ENCODE measurements at places on chromosomes 1 and 21.

- H3K27me3 ChIP-seq: no peaks in the 10 kb centered on the region
- DNase-seq: no peak
- no peaks in the 10 kb centered on the region for H3K4me1 ChIP-seq
- H3K36me3 ChIP-seq: no peaks in the 10 kb centered on the region
Observed at GRCh38 chr1:198764748-198765147, 125.9 kb downstream of the PTPRC start.

- no peaks in the 10 kb centered on the region for H3K4me1 ChIP-seq
- peak; percentile 7 for DNase-seq
- H3K27me3 ChIP-seq: peaks cover 4% of the 10 kb centered on the region
- H3K4me3 ChIP-seq: no peak overlapping the region
Observed at GRCh38 chr1:2645143-2645542, 12.3 kb upstream of the MMEL1 start.

DNA sequence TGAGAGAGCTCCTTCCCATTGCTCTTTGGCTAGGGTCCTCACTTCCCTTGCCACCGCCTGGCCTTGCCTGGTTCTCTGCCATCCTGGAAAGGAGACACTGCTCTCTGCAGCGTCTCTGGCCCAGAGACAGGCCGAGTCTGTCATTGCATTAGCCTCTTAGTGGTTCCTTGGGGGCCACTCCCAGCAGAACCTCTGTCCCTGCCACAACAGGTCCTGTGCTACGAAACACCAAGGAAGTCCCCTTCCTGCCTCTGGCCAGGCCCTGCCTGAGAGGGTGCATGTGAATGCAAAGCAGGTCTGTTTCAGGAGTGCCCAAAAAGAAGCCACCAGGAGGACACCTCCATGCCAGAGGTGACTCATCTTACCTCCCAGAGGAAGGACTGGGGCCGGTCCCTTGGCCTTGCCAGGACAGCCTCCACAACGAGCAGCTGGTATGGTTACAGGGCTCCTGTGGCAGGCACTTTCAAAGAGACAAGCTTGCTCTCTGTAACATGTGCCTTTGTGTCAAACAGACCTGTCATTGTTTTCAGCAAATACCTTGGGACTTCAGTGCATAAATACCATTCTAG is 59.6 kb downstream of the VPS26C start:
- H3K4me1 ChIP-seq: peaks cover 9% of the 10 kb centered on the region
- no peak overlapping the region for H3K4me3 ChIP-seq
- no peak for DNase-seq
- H3K36me3 ChIP-seq: peaks cover 24% of the 10 kb centered on the region
- peaks cover 2% of the 10 kb centered on the region for H3K27me3 ChIP-seq

DNA sequence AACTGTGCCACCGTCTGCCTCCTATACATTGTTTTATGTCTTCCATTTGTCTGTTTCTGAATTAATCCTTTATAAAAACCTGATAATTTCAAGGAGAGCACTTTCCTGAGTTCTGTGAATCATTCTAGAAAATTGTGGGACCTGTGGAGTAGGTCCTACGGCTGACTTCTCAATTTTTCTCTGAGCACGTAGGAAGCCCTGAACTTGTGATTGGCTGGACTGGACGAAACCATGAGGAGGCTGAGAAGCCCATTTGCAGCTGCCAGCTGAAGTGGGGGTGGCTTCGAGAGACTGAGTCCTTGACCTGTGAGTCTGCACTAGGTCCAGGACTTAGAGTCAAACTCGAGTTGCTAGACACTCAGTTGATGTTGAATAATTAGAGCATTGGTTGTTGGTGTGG is 277.1 kb upstream of the NCAM2 start:
- DNase-seq: no peak
- no peak overlapping the region for H3K27ac ChIP-seq
- no peak overlapping the region for H3K4me3 ChIP-seq
- H3K27me3 ChIP-seq: no peaks in the 10 kb centered on the region
- H3K36me3 ChIP-seq: no peaks in the 10 kb centered on the region

DNA sequence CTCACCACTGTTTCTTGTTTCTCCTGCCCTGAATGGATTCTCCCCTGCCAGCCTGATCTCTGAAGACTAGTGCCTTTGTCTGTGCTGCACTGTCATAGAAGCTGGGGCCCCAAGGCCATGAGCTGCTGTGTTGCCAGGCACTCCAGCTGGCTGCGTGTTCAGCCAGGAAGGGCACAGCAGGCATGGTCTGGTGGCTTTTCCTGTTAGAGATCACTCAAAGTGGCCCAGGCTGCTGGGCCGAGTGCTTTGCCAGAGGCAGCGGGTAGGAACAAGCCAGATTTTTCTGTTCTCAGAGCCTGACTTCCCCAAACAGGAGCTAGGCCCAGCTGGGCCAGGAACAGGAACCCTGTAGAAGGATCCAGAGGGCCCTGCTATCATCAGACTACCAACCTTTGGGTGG is 5.2 kb downstream of the ADPRS start:
- no peak overlapping the region for H3K27ac ChIP-seq
- H3K4me1 ChIP-seq: peaks cover 12% of the 10 kb centered on the region
- H3K4me3 ChIP-seq: no peak overlapping the region
- peaks cover 7% of the 10 kb centered on the region for H3K27me3 ChIP-seq
- H3K36me3 ChIP-seq: no peaks in the 10 kb centered on the region

DNA sequence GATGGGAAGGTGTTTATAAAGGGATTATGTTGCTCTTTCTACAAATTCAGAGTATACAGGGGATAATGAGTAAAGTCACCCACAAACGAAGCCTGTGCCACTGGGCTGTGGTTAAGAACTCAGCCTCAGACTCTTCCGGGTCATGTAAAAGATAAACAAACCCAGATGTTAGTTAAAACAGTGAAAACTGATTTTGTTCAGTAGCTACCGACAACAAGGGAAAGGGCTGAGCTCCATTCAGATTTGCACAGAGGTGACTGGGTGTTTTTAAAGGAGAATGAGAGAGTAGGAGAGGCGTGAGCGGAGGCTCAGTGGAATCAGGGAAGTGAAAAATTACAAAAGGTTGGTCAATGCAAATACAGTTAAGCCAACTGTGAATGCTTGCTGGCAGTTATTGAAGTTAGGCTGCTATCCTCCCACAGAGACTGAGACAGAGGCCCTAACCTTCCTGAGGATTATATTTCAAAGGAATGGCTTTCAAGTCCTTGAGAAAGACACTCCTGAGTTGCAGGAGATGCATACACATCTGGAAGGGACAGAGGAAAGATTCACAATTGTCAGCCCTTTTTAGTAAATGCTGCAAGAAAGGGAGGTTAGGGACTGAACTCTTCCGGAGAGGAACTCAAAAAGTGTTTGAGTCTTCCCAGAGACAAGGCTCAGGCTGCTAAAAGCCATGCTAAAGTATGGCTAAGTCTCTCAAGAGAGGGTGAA is 29.9 kb upstream of the SAMD13 start:
- peaks cover 4% of the 10 kb centered on the region for H3K27me3 ChIP-seq
- no peak overlapping the region for H3K4me3 ChIP-seq
- no peaks in the 10 kb centered on the region for H3K4me1 ChIP-seq
- H3K36me3 ChIP-seq: no peaks in the 10 kb centered on the region

- peaks cover 5% of the 10 kb centered on the region for H3K4me1 ChIP-seq
- no peak overlapping the region for H3K4me3 ChIP-seq
- H3K27me3 ChIP-seq: peaks cover 1% of the 10 kb centered on the region
- H3K36me3 ChIP-seq: peaks cover 13% of the 10 kb centered on the region
Observed at GRCh38 chr1:245096311-245097066, 58.3 kb upstream of the KIF26B start.

GRCh38 chr1:31183927-31184554 is 55.6 kb downstream of the NKAIN1 start:
- no peak overlapping the region for H3K4me3 ChIP-seq
- H3K36me3 ChIP-seq: peaks cover 10% of the 10 kb centered on the region
- peaks cover 38% of the 10 kb centered on the region for H3K4me1 ChIP-seq

GRCh38 chr1:50332941-50333594 is 90.2 kb downstream of the DMRTA2 start:
- H3K27me3 ChIP-seq: peaks cover 6% of the 10 kb centered on the region
- H3K4me1 ChIP-seq: peaks cover 15% of the 10 kb centered on the region
- H3K27ac ChIP-seq: peak overlapping the region; percentile 16

- H3K4me3 ChIP-seq: no peak overlapping the region
- no peak for DNase-seq
- peaks cover 4% of the 10 kb centered on the region for H3K36me3 ChIP-seq
- peaks cover 15% of the 10 kb centered on the region for H3K4me1 ChIP-seq
- no peaks in the 10 kb centered on the region for H3K27me3 ChIP-seq
Observed at GRCh38 chr21:33655588-33656221, 13.4 kb downstream of the ITSN1 start.

DNA sequence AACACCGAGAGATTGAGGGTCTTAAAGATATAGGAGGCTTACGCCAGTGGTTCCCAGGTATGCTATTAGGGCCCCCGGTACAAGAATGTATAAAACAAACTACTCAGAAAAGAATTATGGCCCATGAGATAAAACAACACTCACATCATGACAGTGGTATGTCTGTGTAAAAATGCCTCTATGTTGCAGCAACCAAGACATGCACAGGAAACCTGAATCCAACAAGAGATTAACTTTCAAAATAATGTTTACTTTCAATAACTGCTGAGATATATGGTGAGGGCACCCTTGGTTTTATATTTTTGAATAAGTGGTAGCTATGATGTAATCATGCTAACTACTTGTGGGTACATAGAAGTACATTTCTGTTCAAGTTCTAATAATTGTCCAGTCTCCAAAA is 74.9 kb downstream of the PUM1 start:
- DNase-seq: no peak
- H3K27ac ChIP-seq: no peak overlapping the region
- H3K4me3 ChIP-seq: no peak overlapping the region
- no peaks in the 10 kb centered on the region for H3K36me3 ChIP-seq
- H3K4me1 ChIP-seq: peaks cover 32% of the 10 kb centered on the region
- no peaks in the 10 kb centered on the region for H3K27me3 ChIP-seq

DNA sequence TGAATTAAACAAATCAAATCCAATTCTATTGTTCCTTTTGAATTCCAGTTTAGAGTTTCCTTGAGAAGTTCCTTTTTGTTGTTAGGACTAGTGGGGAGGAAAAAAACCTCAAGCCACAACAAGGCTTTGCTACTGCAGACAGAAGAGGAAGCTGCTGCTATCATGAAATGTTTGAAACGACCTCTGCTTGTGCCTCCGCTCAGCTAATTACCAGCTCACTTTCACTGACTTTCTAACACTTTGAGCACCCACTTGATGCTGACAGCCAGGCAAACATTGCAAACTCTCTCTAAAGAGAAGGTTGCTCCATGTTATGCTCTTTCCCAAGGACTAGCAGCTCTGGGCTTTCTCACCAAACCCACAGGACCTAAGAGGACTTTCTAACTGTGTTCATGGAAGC is 203.9 kb upstream of the PROX1 start:
- no peaks in the 10 kb centered on the region for H3K27me3 ChIP-seq
- H3K4me3 ChIP-seq: no peak overlapping the region
- peaks cover 2% of the 10 kb centered on the region for H3K4me1 ChIP-seq
- DNase-seq: no peak
- no peaks in the 10 kb centered on the region for H3K36me3 ChIP-seq

GRCh38 chr21:35217504-35218060 is 168.5 kb upstream of the RUNX1 start:
- H3K4me3 ChIP-seq: no peak overlapping the region
- H3K36me3 ChIP-seq: no peaks in the 10 kb centered on the region
- H3K27ac ChIP-seq: no peak overlapping the region
- no peaks in the 10 kb centered on the region for H3K4me1 ChIP-seq
- no peaks in the 10 kb centered on the region for H3K27me3 ChIP-seq

GRCh38 chr21:15686506-15686905 is 43.3 kb upstream of the USP25 start:
- no peaks in the 10 kb centered on the region for H3K27me3 ChIP-seq
- H3K27ac ChIP-seq: no peak overlapping the region
- no peaks in the 10 kb centered on the region for H3K4me1 ChIP-seq
- H3K4me3 ChIP-seq: no peak overlapping the region
- no peak for DNase-seq

GRCh38 chr1:50105433-50105832 is 3.3 kb upstream of the ELAVL4 start:
- H3K4me1 ChIP-seq: peaks cover 50% of the 10 kb centered on the region
- H3K27me3 ChIP-seq: peaks cover 36% of the 10 kb centered on the region
- H3K27ac ChIP-seq: peak overlapping the region; percentile 99

DNA sequence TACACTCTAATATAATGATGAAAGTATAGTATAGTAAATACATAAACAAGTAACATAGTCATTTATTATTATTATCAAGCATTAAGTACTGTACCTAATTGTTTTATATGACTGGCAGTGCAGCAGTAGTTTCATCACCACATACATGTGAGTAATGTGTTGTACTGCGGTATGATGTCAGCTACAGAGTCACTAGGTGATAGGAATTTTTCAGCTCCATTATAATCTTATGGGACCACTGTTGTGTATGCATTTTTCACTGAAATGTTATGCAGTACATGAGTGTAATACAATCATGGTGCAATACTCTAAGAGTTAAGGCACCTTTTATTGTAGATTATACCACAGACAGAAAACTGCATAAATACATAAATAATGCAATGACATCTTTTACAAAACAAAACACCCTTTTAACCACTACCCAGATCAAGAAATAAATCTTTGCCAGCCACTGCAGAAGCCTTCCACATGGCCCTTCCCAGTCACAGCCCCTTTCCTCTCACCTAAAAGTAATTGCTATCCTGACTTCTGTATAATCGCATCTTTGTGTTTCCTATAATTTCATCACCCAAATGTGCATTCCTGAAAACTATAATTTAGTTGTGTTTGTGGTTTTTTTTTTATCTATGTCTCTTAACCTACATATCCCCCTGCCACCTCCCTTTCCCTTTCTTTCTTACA is 16.3 kb downstream of the ABCD3 start:
- no peak overlapping the region for H3K4me3 ChIP-seq
- H3K4me1 ChIP-seq: no peaks in the 10 kb centered on the region
- no peaks in the 10 kb centered on the region for H3K36me3 ChIP-seq
- H3K27me3 ChIP-seq: no peaks in the 10 kb centered on the region

- DNase-seq: peak; percentile 38
- H3K36me3 ChIP-seq: no peaks in the 10 kb centered on the region
- H3K27ac ChIP-seq: no peak overlapping the region
- H3K4me3 ChIP-seq: no peak overlapping the region
Observed at GRCh38 chr1:201346337-201346939, 31.0 kb downstream of the TNNT2 start.

DNA sequence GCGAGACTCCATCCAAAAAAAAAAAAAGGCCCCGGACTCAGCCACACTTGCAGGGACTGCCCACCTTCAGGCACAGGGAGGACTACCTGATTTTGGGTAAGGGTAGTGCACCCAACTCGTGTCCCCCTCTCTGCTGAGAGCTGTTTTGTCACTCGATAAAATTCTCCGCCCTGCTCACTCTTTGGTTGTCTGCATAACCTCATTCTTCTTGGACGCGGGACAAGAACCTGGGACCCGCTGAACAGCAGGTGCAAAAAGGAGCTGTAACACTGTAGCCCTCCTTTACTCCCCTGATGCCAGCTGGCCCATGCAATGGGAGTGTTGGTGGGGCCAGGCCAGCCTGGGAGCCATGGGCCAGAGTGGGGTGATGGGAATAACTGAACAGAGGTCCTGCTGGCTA is 10.6 kb downstream of the S100B start:
- peaks cover 2% of the 10 kb centered on the region for H3K4me1 ChIP-seq
- H3K4me3 ChIP-seq: no peak overlapping the region
- peaks cover 12% of the 10 kb centered on the region for H3K36me3 ChIP-seq
- H3K27me3 ChIP-seq: no peaks in the 10 kb centered on the region
